Karpas-422 (cell line): ENCODE measurements at places on chromosomes 3 and 15. TPM values are rescaled to one million over a fixed set of nuclear protein-coding genes. Genes with fewer than 3 reads are reported as not detected.

- H3K4me3 ChIP-seq, result no peak overlapping the region
- no peak overlapping the region for H3K27ac ChIP-seq
- no peaks in the 10 kb centered on the region for H3K27me3 ChIP-seq
- no peak for DNase-seq
- H3K36me3 ChIP-seq, result peaks cover 42% of the 10 kb centered on the region
These were observed 56.2 kb downstream of the NBEAL2 start for GRCh38 chr3:47035645-47036044.

- no peaks in the 10 kb centered on the region; the same call in 1 of the 2 replicates for H3K27me3 ChIP-seq
- no peaks in the 10 kb centered on the region for H3K36me3 ChIP-seq
- no peaks in the 10 kb centered on the region for H3K4me1 ChIP-seq
- no peak for DNase-seq
- H3K4me3 ChIP-seq, result no peak overlapping the region
These were observed 6.4 kb upstream of the GLCE start for GRCh38 chr15:69154078-69154477.

Gene KLHL40
- not detected in 2 replicates for total RNA-seq

- no peak overlapping the region for H3K4me3 ChIP-seq
- H3K27ac ChIP-seq, result no peak overlapping the region
- no peaks in the 10 kb centered on the region for H3K36me3 ChIP-seq
- DNase-seq, result no peak
- H3K27me3 ChIP-seq, result no peaks in the 10 kb centered on the region
These were observed 877.8 kb downstream of the TUSC7 start for GRCh38 chr3:117587416-117587815.
